ENCODE measurements at places on chromosomes 13 and 19.

DNA sequence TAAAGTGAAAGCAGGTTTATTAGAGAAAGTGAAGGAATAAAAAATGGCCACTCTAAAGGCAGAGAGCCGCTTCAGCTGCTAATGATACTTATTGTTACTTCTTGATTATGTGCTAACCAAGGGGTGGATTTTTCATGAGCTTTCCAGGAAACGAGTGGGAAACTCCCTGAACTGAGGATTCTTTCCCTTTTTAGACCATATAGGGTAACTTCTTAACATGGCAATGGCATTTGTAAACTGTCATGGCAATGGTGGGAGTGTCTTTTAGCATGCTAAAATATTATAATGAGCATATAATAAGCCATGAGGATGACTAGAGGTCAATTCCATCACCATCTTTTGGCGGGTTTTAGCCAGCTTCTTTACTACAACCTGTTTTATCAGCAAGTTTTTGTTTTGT, 890.0 kb downstream of the UQCRFS1 start:
- no peak for DNase-seq

DNA sequence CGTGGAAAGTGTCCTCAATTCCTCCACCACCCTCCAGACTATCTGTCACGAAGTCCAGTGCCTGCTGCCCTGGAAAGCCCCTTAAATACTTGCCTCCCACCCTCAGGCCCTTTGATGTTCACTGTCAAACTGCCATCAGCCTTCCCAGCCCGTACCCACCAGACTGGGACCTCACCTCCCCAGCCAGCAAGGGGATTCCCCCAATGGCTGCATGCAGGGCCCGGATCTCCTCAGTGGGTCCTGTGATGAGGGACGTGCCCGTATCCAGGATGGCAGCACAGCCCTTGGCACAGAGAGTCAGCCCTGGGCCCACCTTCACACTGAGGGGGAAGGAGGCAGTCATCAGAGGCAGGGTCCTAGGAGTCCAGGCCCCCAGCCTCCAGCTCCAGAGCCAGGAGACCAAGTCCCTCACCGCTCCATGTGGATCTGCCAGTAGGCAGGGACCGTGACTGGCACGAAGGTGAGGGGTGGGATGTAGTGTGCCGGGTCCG, 6.1 kb downstream of the NAPSA start:
- DNase-seq: no peak

- no peak for DNase-seq
Observed at GRCh38 chr13:78100486-78100885, 181.9 kb upstream of the EDNRB start.

DNA sequence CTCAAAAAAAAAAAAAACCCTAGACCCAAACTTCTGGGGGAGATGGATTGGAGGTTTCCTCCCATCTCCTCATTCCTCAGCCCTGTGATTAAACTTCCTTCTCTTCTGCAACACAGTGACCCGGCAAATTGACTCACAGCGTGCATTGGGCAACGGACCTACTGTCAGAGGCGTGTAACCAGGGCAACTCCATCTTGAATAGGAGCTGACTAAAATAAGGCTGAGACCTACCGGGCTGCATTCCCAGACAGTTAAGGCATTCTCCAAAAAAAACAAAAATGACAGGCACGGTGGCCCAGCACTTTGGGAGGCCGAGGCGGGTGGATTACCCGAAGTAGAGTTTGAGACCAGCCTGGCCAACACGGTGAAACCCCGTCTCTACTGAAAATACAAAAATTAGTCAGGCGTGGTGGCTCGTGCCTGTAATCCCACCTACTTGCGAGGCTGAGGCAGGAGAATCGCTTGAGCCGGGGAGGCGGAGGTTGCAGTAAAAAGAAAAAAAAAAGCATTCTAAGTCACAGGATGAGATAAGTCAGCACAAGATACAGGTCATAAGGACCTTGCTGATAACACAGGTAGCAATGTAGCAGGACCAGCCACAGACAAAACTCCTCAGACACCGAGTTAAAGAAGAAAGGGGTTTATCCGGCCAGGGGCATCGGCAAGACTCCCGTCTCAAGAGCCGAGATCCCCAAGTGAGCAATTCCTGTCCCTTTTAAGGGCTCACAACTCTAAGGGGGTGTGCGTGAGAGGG, 5.4 kb upstream of the NLRP7 start:
- DNase-seq: no peak

DNA sequence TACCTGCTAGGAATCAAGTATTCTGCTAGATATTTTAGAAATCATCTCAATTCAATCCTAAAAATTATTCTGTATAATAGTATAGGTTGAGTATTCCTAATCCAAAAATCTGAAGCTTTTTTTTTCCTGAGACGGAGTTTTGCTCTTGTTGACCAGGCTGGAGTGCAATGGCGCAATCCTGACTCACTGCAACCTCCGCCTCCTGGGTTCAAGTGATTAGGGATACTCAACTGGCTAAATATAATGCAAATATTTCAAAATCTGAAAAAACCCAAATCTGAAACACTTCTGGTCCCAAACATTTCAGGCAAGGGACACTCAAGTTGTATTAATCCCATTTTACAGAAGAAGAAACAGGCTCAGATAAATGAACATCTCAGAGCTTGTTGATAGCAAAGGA, 17.2 kb upstream of the USPL1 start:
- no peak for DNase-seq

DNA sequence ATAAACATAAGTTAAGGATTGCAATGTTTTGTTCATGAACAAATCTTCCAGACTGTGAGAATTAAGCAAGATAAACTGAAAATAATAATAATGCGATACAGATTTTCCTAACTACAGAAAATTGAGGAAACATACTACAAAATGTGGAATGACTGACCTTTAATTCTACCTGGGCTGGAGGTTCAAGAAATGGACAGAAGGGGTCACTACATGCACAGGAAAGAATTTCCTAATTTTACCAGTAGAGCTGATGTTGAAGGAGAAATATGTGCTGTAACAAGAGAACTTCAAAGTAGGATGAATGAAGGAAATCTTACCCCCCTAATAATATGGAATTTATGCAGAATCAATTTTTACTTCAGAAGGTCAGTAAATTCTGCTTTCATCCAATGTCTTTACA, 62.3 kb downstream of the ZNF627 start:
- DNase-seq: no peak

DNA sequence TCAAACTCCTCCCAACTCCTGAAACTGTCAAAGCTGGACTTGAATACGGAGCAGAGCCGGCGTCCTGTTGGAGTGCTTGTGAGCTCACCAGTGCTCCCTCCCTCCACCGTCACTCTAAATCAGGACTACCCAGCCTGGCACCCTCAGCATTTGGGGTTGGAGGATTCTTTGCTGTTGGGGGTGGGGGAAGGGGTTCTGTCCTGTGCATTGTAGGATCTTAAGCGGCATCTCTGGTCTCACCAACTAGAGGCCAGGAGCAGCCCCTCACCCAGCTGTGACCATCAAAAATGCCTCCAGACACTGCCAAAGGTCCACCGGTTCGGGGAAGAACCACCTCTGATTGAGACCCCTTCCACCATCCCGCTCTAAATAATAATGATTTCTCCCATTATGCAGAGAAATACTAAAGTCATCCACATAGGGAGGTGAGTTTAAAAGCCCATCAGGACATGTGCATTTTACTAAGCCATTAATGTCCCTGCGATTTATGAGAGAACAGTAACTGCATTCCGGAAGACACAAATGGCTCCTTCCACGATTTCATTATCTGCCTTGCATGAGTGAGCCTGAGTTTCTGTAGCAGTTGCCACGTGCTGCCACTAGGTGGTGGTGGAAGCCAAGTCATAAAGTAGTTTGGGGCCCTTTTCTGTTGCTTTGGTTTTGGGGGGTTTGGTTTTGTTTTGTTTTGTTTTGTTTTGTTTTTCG, 16.1 kb upstream of the USP29 start:
- peak; percentile 21 for DNase-seq

DNA sequence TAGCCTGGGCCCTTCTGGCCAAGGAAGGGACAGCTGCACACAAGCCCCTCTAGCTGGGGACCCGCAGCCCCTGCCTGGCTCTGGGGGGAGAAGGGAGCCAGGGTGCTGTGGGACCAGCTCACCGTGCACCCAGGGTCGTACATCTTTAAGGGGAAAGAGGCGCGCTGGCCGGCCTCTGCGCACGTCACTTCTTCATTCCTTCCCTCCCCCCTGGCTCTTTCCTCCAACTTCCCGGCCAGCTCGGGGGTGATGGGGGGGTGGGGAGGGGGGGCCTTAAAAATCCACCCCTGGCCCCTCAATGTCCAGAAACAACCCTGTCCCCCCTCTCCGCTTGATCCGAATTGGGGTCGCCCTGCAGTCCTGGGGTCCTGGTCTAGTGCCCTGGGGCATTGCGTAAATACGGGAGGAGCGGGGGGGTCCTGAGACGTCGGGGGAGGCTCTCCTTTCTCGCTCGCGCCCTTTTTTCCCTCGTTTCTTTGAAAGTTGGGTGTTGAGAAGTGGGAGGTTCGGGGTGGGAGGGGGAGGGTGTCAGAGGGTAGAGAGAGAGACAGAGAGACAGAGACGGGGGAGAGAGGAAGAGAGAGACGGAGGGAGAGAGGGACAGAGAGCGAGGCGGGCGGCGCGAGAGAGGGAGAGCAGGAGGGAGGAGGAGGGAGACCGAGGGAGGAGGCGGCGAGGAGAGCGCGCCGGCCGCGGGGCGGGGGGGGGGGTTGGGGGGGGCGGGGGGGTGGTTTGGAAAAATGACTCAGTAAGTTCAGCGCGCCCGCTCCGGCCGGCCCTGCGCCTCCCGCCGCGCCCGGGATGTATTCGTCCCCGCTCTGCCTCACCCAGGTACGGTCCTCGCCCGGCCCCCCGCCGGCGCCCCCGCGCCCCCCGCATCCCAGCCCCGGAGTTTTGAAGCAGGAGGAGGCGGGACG, at the start of gene NFIC:
Gene NFIC, plus strand, starts transcription at position 748 of the 917 bp plus-strand sequence. Its CDS starts 54 bp downstream, at position 802.
- no peak for DNase-seq

- DNase-seq: no peak
Observed at GRCh38 chr13:80717776-80718175, 376.9 kb upstream of the SPRY2 start.

DNA sequence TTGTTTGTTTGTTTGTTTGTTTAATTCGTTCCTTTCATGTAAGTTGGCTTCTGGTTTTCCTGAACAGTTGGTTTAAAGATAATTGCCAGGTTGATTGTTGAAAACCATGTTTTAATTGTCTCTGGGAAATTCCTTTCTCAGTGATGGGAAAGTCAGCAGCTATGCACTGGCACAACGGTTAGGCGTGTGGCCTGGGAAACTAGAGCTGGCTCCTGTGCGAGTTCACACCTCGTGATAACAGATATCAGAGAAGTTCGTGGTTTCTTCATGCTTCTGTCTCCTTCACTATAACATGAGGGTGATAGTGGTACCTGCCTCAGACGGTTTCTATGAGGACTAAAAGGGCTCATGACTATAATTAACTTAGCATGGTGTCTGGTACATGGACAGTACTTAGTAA, 153.5 kb downstream of the STK24 start:
- no peak for DNase-seq

DNA sequence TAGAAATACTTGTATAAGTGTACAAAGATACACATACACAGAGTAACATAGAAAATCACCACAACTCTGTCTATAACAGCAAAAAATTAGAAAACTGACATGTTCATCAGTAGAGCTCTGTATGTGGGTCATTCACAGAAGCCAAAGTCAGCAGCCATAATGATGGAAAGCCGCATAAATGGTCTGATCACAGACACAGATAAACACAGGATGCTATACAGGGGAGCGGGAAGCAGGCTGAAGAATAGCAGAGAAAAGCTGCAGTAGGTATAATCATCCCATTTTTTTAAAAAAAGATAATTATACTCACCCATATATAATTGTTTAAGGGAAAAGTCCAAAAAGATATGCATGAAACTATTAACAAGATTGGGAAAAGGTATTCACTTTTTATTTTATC, 31.5 kb downstream of the RCBTB1 start:
- no peak for DNase-seq

GRCh38 chr19:45876161-45876410, 9.9 kb downstream of the IRF2BP1 start:
- no peak for DNase-seq

DNA sequence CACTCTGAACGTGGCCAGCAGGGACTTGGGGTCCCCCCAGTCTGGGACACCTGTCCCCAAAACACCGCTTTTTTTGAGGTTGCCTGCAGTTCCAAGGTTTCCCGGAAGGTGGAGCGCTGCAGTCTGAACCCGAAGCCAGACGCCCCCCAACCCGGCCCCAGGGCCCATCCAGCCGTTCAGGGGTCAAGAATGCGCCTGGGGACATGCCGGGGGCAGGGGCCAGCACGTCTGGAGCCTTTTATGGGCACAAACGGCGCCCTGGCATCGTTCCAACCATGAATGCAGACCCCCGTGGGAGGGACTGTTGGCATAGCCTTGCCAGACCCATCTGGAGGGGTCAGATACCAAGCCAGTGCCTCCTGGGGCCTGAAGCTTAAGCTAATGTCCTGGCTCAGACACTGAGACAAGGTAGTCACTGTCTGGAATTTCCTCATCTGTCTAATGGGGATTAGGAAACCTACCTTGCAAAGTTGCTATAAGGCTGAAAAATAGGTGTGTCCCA, 6.9 kb downstream of the S1PR5 start:
- DNase-seq: no peak

DNA sequence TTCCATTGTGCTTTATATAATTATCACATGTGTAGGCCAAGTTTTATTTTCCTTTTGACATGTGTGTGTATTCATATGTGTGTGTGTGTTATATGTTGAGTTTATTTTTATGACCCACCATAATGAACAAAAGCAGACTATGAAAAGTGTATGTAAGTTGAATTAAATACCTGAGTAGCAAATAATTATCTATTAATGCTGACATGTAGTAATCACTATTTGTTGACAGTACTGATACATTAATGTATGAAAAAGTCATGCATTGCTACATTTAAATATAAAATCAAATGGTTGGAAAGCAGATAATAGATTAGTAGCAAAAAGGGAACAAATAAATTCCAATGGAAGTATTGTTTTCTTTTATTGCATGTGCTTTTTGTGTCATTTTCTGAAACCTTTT, 1948.5 kb upstream of the PCDH20 start:
- no peak for DNase-seq

- DNase-seq: peak; percentile 73
Observed at GRCh38 chr19:39502640-39503417, 4.1 kb downstream of the DLL3 start.

- DNase-seq: no peak
Observed at GRCh38 chr13:53038993-53039392, 10.4 kb downstream of the OLFM4 start.

DNA sequence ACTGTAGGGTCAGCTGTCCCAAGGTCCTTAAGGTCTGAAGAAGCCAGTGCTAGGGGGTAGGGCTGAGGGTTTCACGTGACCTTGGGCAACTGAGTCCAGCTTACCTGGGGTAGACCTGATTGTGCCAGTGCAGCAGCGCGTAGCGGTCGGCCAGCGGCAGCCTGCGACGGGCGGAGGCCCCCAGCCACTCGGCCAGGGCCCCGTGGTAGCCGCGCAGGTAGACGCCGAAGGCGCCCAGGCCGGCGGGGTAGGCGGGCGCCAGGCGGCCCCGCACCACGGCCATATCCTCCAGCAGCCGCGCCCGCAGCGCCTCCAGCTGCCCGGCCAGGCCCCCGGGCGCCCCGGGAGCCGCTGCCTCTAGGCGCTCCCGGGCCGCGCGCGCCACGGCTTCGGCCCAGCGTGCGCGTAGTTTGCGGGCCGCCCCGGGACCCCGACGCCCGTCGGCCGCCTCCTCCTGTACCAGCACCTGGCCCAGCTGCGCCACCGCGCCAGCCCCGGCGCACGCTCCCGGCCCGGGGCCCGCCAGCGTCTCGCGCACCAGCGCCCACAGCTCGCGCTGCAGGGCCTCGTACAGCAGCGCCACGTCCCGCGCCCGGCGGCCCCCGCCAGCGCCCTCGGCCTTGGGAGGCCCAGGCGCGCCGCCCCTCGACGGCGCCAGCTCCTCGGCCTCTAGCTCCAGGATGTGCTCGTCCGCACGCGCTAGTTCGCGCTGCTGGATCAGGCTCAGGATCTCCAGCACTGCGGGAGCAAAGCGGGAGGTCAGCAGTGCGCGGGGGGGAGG, 10.9 kb downstream of the EXOC3L2 start:
- no peak for DNase-seq

GRCh38 chr13:36907821-36908220, 12.2 kb downstream of the SMAD9 start:
- DNase-seq: no peak

Measured in stimulated activated CD4-positive, alpha-beta T cell treated with anti-CD3 and anti-CD28 coated beads, Interleukin-15, amount 100 ng/mL, for 1 hour (primary cell).